Left renal cortex interstitium (tissue), 4 donors: ENCODE measurements at places on chromosomes 3 and 15.

DNA sequence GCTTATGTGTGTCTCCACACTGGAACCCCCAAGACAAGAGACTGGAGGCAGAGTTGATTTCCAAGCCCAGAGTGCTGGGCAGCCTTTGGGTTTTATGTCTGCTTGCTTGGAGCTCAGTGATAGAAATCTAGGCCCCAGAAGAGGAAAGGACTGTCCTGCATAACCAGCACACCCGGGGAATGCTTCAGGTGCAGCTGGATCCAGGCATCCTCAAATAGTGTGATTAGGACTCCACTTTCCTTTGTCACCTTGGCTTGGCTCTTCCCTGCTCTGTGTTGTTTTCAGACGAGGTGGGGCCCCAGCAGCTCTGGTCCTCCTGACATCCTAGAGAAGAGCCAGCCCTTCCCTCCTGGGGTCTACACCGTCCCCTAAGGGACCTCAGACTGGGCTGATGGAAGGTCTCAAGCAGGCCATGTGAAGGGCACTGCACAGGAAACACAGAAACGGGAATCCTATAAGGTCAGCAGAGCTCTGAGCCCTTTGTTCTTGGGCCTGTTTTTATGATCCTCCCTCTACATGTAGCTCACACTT, 143.7 kb downstream of the TJP1 start:
- DNase-seq = no peak

DNA sequence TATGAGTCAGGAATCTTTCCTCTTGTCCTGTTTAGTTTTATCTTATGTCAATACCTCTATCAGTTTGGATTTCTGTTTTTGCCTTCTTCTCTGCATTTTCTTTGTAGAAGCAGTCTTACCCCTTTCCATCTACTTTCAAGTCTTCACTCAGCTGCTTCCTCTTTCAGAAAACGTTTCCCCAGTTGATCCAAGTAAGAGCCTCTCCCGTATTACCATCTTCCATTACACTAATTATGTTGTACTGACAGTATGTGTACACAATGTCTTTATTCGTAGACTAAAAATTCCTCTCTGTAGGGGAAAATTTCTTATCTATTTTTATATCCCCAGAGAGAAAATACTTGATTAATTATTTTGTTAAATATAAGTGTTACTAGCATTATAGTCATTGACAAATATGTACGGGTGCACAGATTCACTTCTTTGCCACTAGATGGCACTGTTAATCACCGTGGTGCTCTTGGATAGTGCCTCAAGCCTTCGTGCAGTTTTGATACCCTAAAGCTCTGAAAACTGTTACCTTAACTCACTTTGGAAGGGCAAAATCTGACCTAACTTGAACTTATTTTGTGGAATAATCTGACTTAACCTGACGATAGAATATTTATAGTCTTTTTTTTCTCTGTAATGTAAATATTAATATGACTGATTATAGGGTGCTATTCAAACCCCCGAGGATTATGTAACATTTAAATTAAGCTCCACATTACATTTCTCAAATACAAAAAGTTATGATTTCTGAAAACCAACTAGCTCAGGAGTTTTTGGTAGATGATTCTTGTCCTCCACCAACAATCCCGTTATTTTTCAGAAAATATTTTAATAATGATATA, 74.2 kb upstream of the POU1F1 start:
- no peak for DNase-seq

DNA sequence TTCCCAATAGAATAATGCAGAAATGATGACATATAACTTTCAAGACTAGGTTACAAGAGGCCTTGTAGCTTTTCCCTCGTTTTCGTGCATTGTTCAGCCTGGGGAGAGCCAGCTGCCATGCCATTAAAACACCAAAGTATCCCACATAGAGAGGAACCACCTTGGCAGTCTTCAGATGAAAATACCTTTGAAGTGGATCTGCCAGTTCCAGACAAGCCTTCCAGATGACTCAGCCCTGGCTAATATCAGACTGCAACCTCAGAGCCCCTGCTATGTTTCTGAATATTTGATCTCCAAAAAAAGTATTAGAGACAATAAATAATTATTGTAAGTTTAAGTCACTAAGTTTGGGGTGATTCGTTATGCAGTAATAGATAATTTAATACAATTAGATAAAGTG, 294.3 kb upstream of the GBE1 start:
- no peak for DNase-seq

DNA sequence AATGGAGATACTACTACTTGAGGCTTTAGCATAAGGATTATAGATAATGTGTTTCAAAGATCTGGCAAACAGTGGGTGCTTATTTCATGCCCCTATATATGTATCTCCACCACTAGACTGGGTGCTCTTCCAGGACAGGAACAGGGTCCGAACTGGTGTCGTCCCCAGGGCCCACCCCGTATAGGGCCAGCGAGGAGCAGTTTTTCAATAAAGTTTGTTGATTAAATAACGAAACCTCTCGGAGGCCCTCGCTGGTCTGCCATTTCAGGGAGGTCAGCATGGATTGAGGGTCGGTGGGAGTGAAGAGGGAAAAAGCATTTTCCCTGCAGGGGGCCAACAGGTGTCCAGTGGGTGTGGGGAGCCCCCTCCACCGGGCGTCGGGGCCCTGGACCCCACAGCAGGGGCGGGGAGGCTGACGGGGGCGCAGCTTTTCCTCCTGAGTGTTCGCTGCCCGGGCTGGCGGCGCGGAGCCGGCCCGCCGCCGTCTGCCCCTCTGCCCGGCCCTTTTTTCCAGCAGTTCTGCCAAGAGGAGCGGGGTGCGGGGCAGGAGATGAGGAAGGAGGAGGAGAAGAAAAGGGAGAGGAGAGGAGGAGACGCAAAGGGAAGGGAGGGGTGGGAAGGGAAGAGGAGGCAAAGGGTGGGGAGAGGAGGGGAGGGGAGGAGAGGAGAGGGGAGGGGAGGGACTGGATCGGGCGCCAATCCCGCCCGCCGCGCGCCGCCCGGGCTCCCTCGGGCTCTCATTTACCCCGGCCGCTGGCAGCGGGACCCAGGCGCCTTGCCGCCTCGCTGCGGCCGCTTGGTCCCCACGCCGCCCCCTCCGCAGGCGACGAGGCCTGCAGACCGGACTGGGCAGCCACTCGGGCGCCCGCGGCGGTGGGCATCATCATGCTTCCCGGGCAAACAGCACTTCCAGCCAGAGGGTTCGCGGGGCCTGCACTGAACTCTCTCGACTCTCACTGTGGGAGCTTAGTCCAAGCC, 66.3 kb downstream of the ISG20 start:
- DNase-seq = no peak

- DNase-seq = no peak
Measured at GRCh38 chr3:125261031-125261430, 48.5 kb upstream of the SLC12A8 start.

- no peak for DNase-seq
Measured at GRCh38 chr15:29087521-29088285, 181.9 kb downstream of the NSMCE3 start.

DNA sequence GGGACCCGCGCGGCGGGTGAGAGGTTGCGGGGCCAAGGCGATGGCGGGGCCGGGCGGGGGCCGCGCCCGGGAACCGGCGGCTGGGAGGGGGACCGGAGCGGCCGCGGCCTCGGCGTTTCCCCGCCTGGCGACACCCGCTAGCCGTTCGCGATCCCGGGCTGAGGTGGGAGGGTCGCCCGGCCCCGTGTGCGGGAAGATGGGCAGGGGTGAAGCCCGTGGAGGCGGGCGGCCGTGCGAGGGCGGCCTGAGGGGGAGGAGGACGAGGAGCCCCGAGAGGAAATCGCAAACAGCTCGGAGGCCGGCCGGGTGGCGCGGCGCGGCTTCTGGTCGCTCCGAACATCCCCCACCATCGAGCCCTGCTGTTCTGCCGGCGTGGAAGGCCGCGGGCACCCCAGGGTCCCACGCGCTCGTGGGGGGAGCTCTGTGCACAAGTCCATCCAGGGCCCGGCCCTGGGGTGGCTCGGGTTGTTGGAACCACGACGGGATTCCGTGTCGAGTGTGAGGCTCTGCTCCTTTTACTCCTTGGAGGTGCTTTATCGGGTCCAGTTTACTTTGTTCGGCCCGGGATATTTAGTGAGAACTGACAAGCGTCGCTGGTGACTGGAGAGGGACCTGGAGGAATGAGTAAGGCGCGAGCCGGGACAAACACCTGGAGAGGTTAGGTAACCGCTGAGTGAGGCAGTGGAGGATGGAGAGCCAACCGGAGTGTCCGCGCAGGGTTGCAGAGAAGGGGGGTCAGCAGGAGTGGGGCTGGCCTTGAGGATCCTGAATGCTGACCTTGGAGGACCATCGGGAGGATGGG, 728 bp downstream of the CRTC3 start:
- DNase-seq = no peak

- DNase-seq = no peak
Measured at GRCh38 chr3:122510878-122511535, 3.7 kb downstream of the KPNA1 start.

GRCh38 chr3:7423036-7423435, 562.1 kb downstream of the GRM7 start:
- no peak for DNase-seq
